ENCODE measurements at places on chromosomes 3 and 15.

DNA sequence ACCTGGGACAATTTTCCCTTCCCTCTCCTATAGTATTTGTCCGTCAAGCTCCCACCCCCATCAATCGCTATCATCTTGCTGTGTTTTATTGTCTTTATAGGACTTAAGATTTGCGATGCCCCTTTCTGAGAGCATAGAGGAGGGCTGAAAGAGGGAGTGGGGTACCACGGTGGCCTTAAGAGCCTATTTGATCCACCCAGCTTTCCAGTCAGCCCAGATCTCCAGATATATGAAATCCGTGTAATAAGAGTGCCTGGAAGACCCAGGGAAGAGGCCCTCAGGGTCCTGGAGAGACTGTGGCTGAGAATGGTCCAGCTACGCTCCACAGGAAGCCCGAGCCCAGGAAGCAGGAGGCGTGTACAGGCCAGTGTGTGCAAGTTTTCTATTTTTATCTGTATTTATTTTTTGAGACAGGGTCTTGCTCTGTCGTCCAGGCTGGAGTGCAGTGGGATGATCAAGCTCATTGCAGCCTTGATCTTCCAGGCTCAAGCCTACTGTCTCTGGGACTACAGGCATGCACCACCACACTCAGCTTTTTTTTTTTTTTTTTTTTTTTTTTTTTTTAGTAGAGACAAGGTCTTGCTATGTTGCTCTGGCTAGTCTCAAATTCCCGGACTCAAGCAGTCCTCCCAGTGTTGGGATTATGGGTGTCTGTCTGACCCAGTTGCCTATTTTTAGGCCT, 964 bp upstream of the NCKIPSD start:
- DNase-seq = no peak

- DNase-seq = no peak
Measured at GRCh38 chr3:168260859-168261258, 165.1 kb upstream of the GOLIM4 start.

GRCh38 chr3:101151286-101151913, 158.2 kb upstream of the ABI3BP start:
- DNase-seq = no peak

DNA sequence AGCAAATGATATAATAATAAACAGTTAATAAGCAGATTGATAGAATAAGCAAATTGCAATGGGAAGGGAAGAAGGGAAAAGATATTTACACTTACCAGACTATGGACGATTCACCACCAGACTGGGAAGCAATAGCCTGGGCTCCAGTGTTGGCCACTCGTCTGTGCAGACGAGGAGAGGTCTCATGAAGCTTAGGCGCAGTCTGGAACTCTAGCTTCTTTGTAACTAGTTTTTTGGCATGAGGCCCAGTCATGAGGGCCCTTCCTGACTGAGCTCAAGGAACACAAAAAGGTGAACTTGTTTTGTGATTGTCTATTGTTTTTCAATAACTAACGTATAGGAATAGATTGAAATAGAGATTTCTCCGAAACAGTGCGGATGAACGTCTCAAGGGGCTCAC, 63.3 kb upstream of the GATM start:
- no peak for DNase-seq

GRCh38 chr3:157417247-157417646, 19.4 kb upstream of the PTX3 start:
- DNase-seq = no peak
